ENCODE measurements at places on chromosomes 6 and 20. TPM values are rescaled to one million over a fixed set of nuclear protein-coding genes. Genes with fewer than 3 reads are reported as not detected.
A peak's percentile ranks its signal among the peaks of the same experiment; 100 is the strongest.

- H3K36me3 ChIP-seq = no peaks in the 10 kb centered on the region
- no peaks in the 10 kb centered on the region for H3K27me3 ChIP-seq
- H3K27ac ChIP-seq = no peak overlapping the region
- H3K4me1 ChIP-seq = no peaks in the 10 kb centered on the region
- no peak overlapping the region for H3K4me3 ChIP-seq
These were observed 644.3 kb downstream of the EPM2A start for GRCh38 chr6:145090801-145091585.

Gene FOXA2
- not detected for total RNA-seq

Gene MYB
- total RNA-seq = 42.3 TPM

- DNase-seq = no peak
- H3K4me3 ChIP-seq = no peak overlapping the region
- H3K36me3 ChIP-seq = no peaks in the 10 kb centered on the region
- H3K4me1 ChIP-seq = no peaks in the 10 kb centered on the region
- H3K27ac ChIP-seq = no peak overlapping the region
These were observed 252.7 kb downstream of the SOD2 start for GRCh38 chr6:159440349-159440748.

- peaks cover 23% of the 10 kb centered on the region for H3K36me3 ChIP-seq
- H3K4me3 ChIP-seq = no peak overlapping the region
- no peaks in the 10 kb centered on the region for H3K4me1 ChIP-seq
- H3K27me3 ChIP-seq = no peaks in the 10 kb centered on the region
These were observed 93.6 kb downstream of the STXBP5 start for GRCh38 chr6:147297663-147298316.

GRCh38 chr6:119328892-119329793 is 20.4 kb downstream of the MAN1A1 start:
- no peak overlapping the region for H3K27ac ChIP-seq
- no peak for DNase-seq

Gene PSMB8
- total RNA-seq = 311 TPM

Gene FRK
- total RNA-seq = 0.04 TPM

DNA sequence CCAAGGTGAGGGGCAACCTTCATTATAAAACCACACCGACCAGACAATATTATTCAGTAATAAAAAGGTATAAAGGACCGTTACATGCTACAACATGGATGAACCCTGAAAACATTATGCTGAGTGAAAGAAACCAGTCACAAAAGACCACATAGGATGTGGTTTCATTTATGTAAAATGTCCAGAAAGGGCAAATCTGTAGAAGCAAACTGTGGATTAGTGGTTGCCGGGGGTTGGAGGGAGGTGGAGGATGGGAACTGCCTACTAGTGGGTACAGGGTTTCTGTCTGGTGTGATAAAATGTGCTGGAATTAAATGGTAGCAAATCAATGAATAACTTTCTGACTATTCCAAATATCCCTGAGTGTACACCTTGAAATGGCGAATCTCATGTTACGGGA is 10.2 kb upstream of the PRND start:
- no peak for DNase-seq
- H3K27me3 ChIP-seq = no peaks in the 10 kb centered on the region
- no peak overlapping the region for H3K4me3 ChIP-seq
- H3K27ac ChIP-seq = no peak overlapping the region

DNA sequence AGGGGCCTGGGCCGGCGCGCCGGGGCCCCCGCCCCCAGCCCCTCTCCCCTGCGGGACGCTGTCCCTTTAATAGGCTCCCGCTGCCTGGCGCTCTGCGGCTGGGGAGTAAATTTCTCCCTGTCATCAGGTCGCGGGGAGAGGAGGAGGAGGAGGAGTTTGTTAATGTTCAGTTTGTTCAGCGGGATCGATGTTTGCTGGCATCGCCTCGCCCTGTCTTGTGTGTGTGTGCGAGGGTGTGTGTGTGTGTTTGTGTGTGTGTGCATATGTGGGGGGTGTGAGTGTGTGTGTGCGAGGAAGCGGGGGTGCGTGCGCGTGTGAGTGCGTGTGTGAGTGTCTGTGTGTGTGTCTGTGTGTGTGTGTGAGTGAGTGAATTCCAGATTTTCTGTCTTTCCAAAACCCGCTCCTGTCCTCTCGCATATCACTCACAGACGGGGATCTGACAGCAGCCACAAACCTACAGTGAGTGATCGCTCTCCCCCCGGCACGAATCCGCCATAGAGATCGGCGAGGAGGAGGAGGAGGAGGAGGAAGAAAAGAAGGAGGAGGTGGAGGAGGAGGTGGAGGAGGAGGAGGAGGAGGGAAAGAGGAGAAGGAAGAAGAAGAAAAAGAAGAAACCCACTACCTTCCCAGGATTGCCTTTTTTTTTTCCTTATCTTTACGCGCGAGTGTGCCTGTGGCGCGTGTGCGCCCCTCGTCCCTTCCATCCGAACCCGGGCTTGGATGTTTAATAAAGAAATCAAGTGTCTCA is at the start of gene TSHZ2:
Gene TSHZ2, plus strand, starts transcription at position 169 of the 748 bp plus-strand sequence. CDS start 936 bp downstream, outside the sequence.
- H3K27me3 ChIP-seq = no peaks in the 10 kb centered on the region
- no peak for DNase-seq
- no peaks in the 10 kb centered on the region for H3K36me3 ChIP-seq
- peaks cover 6% of the 10 kb centered on the region for H3K4me1 ChIP-seq
- peak within 1 kb of the TSS; percentile 70 for H3K4me3 ChIP-seq
- H3K27ac ChIP-seq = no peak within 1 kb of the TSS

- H3K27ac ChIP-seq = no peak overlapping the region
- no peak overlapping the region for H3K4me3 ChIP-seq
- no peaks in the 10 kb centered on the region for H3K27me3 ChIP-seq
- no peak for DNase-seq
- H3K36me3 ChIP-seq = no peaks in the 10 kb centered on the region
- no peaks in the 10 kb centered on the region for H3K4me1 ChIP-seq
These were observed 81.1 kb downstream of the STMND1 start for GRCh38 chr6:17182961-17183360.

- H3K27me3 ChIP-seq = no peaks in the 10 kb centered on the region
- H3K36me3 ChIP-seq = no peaks in the 10 kb centered on the region
- H3K4me3 ChIP-seq = no peak overlapping the region
- no peak overlapping the region for H3K27ac ChIP-seq
- no peaks in the 10 kb centered on the region for H3K4me1 ChIP-seq
These were observed 212.3 kb upstream of the ZNF217 start for GRCh38 chr20:53805895-53806384.

Gene ADTRP
- total RNA-seq = 3.2 TPM

Gene KCNK5
- total RNA-seq = 28.4 TPM

Gene SYCP2L
- total RNA-seq = not detected

Gene RPS6KA2
- total RNA-seq = 4.6 TPM

Gene SRMS
- not detected for total RNA-seq

DNA sequence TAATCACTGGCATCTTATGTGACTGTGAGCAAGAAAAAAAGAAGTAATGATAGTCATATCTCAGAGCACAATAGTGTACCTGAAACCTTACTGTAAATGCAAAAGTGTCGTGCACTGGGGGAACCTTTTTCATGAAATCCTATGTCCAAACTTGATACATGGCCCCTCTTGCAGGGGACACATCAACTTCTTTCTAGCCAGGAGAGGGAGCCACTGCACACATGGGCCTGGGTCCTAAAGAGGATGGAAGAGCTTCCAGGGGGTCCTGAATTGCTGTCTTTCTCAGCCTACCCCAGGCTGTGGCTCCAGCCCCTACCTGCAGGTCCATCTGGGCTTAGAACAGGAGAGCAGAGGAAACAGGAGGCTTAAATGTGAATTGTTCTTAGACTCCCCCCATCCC is 165.7 kb downstream of the SOD2 start:
- no peaks in the 10 kb centered on the region for H3K4me1 ChIP-seq
- no peaks in the 10 kb centered on the region for H3K27me3 ChIP-seq
- no peaks in the 10 kb centered on the region for H3K36me3 ChIP-seq
- H3K27ac ChIP-seq = no peak overlapping the region
- DNase-seq = no peak

DNA sequence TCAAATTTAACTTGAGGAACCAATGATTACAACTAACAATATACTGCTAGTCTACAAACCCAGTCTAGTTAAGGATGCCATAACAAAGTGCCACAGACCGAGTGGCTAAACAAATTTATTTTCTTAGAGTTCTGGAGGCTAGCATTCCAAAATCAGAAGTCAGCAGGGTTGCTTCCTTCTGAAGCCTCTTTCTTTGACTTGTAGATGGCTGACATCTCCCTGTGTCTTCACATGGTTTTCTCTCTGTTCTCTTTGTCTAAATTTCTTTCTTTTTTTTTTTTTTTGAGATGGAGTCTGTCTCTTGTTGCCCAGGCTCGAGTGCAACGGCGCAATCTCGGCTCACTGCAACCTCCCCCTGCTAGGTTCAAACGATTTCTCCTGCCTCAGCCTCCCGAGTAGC is 56.1 kb downstream of the NCOA3 start:
- H3K4me1 ChIP-seq = peaks cover 38% of the 10 kb centered on the region
- H3K36me3 ChIP-seq = no peaks in the 10 kb centered on the region
- no peak overlapping the region for H3K4me3 ChIP-seq
- H3K27me3 ChIP-seq = no peaks in the 10 kb centered on the region

Gene HACE1
- total RNA-seq = 8.3 TPM

GRCh38 chr6:158043586-158044524 is 62.2 kb downstream of the SYNJ2 start:
- H3K4me1 ChIP-seq = peaks cover 21% of the 10 kb centered on the region
- peaks cover 3% of the 10 kb centered on the region for H3K36me3 ChIP-seq

- H3K36me3 ChIP-seq = no peaks in the 10 kb centered on the region
- no peaks in the 10 kb centered on the region for H3K4me1 ChIP-seq
- no peaks in the 10 kb centered on the region for H3K27me3 ChIP-seq
- no peak overlapping the region for H3K4me3 ChIP-seq
- no peak for DNase-seq
These were observed 61.8 kb downstream of the GCNT2 start for GRCh38 chr6:10582774-10583508.

DNA sequence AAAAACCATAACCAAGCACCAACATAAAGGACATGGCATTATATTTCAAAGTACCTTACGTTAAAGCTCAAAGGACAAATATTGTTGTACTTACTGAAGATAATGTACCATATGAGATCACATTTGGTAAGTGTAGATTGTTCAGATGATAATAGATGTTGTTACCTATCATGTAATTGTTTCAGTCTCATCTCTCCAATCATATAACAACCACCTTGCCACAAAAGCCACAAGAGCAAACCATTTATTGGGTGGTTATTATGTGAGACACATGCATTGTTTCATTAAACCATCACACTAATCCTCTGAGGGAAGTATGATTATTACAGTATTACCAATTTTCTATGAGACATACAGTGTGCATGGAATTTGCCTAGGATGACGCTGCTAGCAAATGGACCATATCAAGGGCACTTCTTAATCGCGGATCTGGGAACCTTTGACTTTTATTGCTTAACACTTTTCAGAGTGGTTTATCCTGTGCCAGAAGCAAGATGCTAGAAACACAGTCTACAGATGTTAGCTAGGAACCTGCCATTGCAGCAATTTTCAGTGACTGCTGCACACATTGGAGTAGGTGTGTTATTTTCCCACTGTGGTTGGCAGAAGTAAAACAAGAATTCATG is 149.8 kb upstream of the AKIRIN2 start:
- H3K4me3 ChIP-seq = no peak overlapping the region
- no peaks in the 10 kb centered on the region for H3K4me1 ChIP-seq
- H3K27ac ChIP-seq = no peak overlapping the region

DNA sequence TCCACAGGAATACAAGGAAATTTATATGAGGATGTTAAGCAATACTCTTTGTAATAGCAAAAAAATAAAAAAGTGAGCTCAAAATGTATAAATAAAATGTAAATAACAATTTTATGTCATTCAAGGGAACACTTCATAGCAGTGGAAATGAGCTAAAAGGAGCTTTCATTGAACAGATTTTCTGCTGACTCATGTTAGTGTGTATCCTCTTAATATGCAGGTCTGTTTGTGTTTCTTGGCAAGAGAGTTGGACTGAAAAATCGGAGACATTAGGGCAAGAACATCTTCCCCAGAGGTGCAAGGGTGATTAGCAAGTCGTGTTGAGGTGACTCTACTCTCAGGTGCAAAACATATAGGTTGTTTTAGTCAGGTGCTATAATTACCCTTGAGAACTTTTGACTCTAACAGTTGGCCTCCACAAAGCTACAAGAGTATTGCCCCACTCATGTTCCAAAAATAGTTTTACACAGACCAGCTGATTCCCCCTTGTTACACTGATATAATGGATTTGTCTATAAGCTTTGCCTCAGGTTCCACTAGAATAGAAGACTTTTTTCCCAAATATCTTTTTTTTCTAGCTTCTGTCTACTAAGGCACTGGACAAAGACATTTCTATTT is 702.9 kb downstream of the TENT5A start:
- H3K27ac ChIP-seq = no peak overlapping the region
- DNase-seq = no peak
- H3K27me3 ChIP-seq = no peaks in the 10 kb centered on the region
- no peak overlapping the region for H3K4me3 ChIP-seq
- H3K4me1 ChIP-seq = no peaks in the 10 kb centered on the region
- H3K36me3 ChIP-seq = no peaks in the 10 kb centered on the region

Gene PERP
- 8.7 TPM for total RNA-seq

- no peak for DNase-seq
- no peaks in the 10 kb centered on the region for H3K27me3 ChIP-seq
- H3K4me1 ChIP-seq = peaks cover 31% of the 10 kb centered on the region
- H3K36me3 ChIP-seq = no peaks in the 10 kb centered on the region
- H3K27ac ChIP-seq = no peak overlapping the region
These were observed 2.5 kb downstream of the CHD6 start for GRCh38 chr20:41615676-41616075.

GRCh38 chr6:14089224-14089623 is 28.3 kb upstream of the CD83 start:
- H3K4me3 ChIP-seq = no peak overlapping the region
- H3K27ac ChIP-seq = no peak overlapping the region
- no peaks in the 10 kb centered on the region for H3K36me3 ChIP-seq
- no peak for DNase-seq
- no peaks in the 10 kb centered on the region for H3K4me1 ChIP-seq
- no peaks in the 10 kb centered on the region for H3K27me3 ChIP-seq

DNA sequence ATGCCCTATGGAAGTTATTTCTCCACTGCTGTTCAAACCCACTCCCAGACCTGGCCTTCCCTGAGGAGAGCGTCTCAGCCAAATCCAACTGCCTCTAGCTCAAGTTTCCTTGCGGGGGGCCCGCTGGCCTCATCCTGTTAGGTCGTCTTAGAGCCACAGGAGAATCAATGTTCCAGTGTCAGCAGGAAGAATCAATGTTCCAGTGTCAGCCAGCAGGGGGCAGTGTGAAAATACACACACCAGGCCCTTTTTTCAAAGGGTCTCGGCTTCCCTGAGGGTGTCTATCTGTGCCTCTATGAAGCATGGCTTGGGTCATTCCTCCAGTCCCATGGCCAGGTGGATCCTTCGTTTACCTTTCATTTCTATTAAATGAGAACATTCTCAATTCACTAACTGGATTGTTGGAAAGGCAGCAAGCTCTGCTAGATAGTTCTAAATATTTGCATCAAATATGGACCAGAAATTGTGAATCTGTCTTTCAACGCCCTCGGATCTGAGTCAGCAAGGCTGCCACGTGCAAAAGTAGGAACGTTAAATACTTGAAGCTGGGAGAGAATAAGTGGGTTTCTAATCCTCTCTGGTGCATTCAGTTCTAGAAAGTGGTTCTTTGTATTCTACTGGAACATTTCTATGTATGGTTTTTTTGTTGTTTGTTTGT is 19.2 kb downstream of the PRND start:
- H3K4me3 ChIP-seq = no peak overlapping the region
- DNase-seq = peak; percentile 33
- H3K4me1 ChIP-seq = no peaks in the 10 kb centered on the region
- H3K27me3 ChIP-seq = no peaks in the 10 kb centered on the region
- H3K36me3 ChIP-seq = no peaks in the 10 kb centered on the region
- no peak overlapping the region for H3K27ac ChIP-seq
